ENCODE measurements at places on chromosomes 1 and 21. TPM values are rescaled to one million over a fixed set of nuclear protein-coding genes. Genes with fewer than 3 reads are reported as not detected.
A peak's percentile ranks its signal among the peaks of the same experiment; 100 is the strongest.

GRCh38 chr1:60622486-60622885 lies 459.9 kb upstream of the NFIA start:
- DNase-seq, result no peak
- H3K27me3 ChIP-seq, result no peaks in the 10 kb centered on the region
- H3K4me1 ChIP-seq, result no peaks in the 10 kb centered on the region
- no peak overlapping the region for H3K4me3 ChIP-seq
- H3K27ac ChIP-seq, result no peak overlapping the region
- H3K36me3 ChIP-seq, result no peaks in the 10 kb centered on the region

- H3K36me3 ChIP-seq, result no peaks in the 10 kb centered on the region
- DNase-seq, result peak; percentile 68
- no peak overlapping the region for H3K4me3 ChIP-seq
- peaks cover 64% of the 10 kb centered on the region for H3K4me1 ChIP-seq
- no peaks in the 10 kb centered on the region for H3K27me3 ChIP-seq
Measured at GRCh38 chr1:56374026-56374974, 205.1 kb downstream of the PLPP3 start.

DNA sequence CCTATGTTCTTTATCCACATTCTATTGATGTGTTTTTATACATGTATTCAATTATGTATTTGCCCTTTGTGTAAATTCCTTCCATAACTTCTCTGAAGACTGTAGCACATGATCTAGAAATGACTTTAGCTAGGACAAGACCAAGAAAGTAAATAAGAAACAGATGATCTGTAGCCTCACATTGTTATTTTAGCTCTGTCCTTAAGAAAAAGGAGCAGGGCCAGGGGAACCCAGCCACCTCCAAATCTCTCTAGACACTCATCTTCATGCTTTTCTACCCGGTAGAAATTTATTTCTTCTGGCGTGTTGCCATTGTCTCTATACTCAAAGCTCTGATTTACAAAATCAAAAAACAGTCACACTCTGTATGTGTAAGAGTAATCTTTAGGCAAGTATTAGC lies 27.1 kb downstream of the CDC7 start:
- no peak overlapping the region for H3K27ac ChIP-seq
- H3K4me3 ChIP-seq, result no peak overlapping the region
- H3K4me1 ChIP-seq, result no peaks in the 10 kb centered on the region
- H3K27me3 ChIP-seq, result no peaks in the 10 kb centered on the region
- H3K36me3 ChIP-seq, result no peaks in the 10 kb centered on the region

DNA sequence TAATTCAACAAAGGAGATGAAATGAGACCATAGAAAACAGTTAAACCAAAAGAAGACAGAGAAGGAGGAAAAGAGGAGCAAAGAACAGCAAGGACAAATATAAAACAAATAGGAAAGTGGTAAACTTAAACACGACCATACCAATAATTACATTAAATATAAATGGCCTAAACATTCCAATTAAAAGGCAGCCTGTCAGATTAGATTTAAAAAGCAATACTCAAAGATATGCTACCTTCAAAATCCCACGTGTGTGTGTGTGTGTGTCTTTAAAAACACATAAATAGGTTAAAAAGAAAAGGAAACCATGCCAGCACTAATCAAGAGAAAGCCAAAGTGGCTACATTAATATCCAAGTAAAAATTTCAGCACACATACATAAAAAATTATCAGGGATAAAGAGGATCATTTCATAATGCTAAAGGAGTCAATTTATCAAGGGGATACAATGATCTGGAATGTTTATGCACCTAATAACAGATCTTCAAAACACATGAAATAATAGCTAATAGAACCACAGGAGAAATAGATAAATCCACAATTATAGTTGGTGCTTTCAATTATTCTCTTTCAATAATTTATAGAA lies 355.7 kb upstream of the POU3F1 start:
- no peaks in the 10 kb centered on the region for H3K4me1 ChIP-seq
- DNase-seq, result no peak
- no peak overlapping the region for H3K27ac ChIP-seq
- no peaks in the 10 kb centered on the region for H3K27me3 ChIP-seq
- no peaks in the 10 kb centered on the region for H3K36me3 ChIP-seq

DNA sequence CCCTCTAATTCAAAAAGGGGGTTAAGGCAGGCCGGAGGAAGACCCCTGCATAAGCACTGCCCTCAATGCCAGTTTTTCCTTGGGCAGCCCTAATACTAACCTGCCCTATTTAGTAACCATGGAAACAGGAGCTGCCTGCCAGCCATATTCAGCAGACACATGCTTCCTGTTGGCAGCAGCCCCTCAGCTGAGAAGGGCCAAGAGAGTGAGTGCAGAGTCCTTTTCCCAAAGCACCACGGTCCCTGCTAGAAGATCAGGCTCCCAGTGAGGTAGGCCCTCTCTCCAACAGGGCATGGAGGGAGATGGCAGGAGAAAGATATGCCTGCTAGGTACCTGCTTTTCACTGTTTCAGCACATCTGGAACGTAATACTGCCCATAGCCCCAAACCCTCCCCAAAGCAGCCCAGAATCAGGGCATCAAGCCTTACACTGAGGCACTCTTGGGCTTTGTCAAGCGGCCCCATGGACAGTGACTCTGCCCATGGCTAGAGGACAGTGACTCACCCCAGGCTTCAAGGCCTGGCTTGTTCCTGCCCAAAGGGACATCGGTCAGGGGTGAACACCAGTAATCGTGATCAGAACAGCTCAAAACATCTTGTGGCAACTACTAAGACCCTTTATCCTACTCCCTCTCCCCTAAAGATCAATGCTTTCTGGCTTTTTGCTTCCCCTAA lies 64.5 kb downstream of the BCAR3 start:
- H3K36me3 ChIP-seq, result no peaks in the 10 kb centered on the region
- H3K27ac ChIP-seq, result peak overlapping the region; percentile 98

DNA sequence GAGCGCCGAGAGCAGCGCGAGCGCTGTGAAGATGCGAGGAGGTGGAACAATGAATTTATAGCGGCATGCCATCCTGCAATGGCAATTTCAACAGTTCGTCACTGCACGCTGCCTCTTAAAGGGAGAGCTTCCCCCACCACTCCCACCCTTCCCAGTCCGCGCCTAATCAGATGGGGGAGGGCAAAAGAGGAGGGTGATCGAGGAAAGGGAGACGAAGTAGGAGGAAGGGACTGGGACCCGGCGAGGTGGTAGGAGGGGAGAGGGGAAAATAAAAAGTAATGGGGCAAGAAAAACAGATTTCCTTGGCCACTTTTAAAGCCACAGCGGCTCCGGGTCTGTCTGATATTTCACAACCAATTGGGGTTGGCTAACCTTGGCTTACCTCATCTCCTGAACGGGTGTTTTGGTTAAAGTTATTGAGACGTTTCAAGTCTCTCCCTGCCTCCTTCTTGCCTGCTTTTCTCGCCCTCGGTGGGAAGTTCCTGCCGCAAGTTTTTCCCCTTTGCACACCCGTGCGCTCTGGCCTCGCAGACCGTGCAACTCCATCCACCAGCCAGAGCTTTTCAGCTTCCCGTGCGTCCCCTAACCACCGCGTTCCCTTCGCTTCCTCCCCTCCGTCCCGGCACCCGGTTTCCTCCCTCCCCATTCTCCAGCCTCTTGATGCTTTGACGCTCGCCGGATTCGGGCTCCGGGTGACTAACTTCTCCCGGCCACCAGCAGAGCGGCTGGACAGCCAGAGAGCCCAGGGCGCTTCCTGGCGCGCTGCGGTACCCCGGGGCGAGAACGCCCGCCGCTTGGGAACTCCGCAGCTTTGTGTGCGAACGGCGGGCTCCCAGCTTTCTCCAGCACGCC lies at the start of gene ADAMTS5:
Gene ADAMTS5, minus strand, starts transcription at position 27 of the 852 bp plus-strand sequence. CDS start 697 bp downstream, outside the sequence.
- H3K36me3 ChIP-seq, result no peaks in the 10 kb centered on the region
- no peaks in the 10 kb centered on the region for H3K4me1 ChIP-seq
- DNase-seq, result peak; percentile 80
- H3K27ac ChIP-seq, result peak within 1 kb of the TSS; percentile 59
- peak within 1 kb of the TSS; percentile 77 for H3K4me3 ChIP-seq
- no peaks in the 10 kb centered on the region for H3K27me3 ChIP-seq

OR2L2 gene
- polyA plus RNA-seq, result 0.03 TPM

DNA sequence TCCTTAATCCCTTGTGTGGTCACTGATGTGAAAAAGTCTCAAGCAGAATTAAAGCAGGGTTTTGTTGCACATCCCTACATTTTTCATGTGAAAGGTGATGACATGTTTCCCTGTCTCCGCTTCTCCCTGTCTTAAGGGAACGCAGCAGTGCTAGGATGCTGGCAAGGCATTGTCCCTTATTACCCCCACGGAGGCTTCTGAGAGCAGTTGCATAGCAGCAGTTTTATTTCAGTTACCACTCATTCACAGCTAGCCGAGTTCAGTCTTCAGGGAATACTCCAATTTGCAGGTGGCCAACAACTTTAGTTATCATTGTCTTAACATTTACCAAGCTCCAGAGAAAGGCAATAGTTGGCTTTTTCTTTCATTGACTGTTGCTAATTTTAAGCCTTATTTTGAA lies 89.1 kb downstream of the CLEC20A start:
- DNase-seq, result no peak
- no peaks in the 10 kb centered on the region for H3K4me1 ChIP-seq
- H3K36me3 ChIP-seq, result no peaks in the 10 kb centered on the region
- H3K27ac ChIP-seq, result no peak overlapping the region

- H3K27ac ChIP-seq, result no peak overlapping the region
- H3K4me1 ChIP-seq, result no peaks in the 10 kb centered on the region
- peaks cover 10% of the 10 kb centered on the region for H3K27me3 ChIP-seq
- H3K36me3 ChIP-seq, result no peaks in the 10 kb centered on the region
- DNase-seq, result no peak
- H3K4me3 ChIP-seq, result no peak overlapping the region
Measured at GRCh38 chr1:223525957-223526356, 132.7 kb downstream of the CCDC185 start.

- H3K27me3 ChIP-seq, result no peaks in the 10 kb centered on the region
- no peak overlapping the region for H3K27ac ChIP-seq
- no peaks in the 10 kb centered on the region for H3K4me1 ChIP-seq
- no peaks in the 10 kb centered on the region for H3K36me3 ChIP-seq
- no peak overlapping the region for H3K4me3 ChIP-seq
Measured at GRCh38 chr1:91153341-91153740, 131.5 kb upstream of the ZNF644 start.

DNA sequence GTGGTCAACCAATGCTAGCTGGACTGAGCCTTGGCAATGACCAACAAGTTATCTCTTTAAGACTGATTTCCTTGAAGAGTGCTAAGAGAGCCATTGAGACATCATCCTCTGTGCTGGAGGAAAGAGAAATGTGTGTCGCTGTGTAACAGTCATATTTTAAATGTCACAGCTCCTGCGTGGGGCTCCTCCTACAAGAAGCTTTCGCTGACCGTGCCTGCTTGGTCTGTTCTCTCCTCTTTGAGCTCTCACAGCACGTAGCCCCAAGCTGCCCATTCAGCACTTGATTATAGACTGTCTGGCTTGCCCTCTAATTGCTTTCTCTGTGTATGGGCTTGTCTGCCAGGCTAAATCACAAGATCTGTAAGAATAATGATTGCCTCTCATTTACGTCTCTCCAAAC lies 221.3 kb downstream of the FOXD2 start:
- no peak overlapping the region for H3K27ac ChIP-seq
- no peak for DNase-seq
- no peak overlapping the region for H3K4me3 ChIP-seq
- no peaks in the 10 kb centered on the region for H3K36me3 ChIP-seq
- H3K4me1 ChIP-seq, result no peaks in the 10 kb centered on the region

- H3K4me3 ChIP-seq, result no peak overlapping the region
- no peaks in the 10 kb centered on the region for H3K27me3 ChIP-seq
- peaks cover 11% of the 10 kb centered on the region for H3K4me1 ChIP-seq
- H3K36me3 ChIP-seq, result no peaks in the 10 kb centered on the region
Measured at GRCh38 chr1:230875370-230875769, 7.0 kb upstream of the C1orf198 start.

DNA sequence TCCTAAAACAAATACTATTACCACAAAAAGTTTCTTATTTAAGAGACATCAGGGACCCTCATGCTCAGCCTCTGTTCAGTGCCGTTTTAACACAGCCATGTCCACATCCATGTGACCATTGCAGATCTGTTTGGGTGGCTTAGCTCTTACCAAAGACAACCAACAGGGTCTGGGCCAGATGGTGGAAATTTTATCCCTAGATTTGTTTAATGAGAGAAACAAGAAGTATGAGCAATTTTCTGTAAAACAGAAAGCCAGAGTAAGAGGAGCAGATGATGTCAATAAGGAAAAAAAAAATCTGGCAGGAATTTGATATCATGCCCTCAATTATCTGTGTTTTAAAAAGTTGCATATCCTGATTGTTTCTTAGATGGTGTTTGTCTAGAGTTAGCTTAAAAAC lies 299.9 kb downstream of the TM2D1 start:
- H3K27ac ChIP-seq, result no peak overlapping the region
- no peaks in the 10 kb centered on the region for H3K36me3 ChIP-seq
- DNase-seq, result no peak
- peaks cover 17% of the 10 kb centered on the region for H3K4me1 ChIP-seq
- H3K4me3 ChIP-seq, result no peak overlapping the region

PAPPA2 gene
- 0.02 TPM for polyA plus RNA-seq

CD1E gene
- polyA plus RNA-seq, result not detected

DNA sequence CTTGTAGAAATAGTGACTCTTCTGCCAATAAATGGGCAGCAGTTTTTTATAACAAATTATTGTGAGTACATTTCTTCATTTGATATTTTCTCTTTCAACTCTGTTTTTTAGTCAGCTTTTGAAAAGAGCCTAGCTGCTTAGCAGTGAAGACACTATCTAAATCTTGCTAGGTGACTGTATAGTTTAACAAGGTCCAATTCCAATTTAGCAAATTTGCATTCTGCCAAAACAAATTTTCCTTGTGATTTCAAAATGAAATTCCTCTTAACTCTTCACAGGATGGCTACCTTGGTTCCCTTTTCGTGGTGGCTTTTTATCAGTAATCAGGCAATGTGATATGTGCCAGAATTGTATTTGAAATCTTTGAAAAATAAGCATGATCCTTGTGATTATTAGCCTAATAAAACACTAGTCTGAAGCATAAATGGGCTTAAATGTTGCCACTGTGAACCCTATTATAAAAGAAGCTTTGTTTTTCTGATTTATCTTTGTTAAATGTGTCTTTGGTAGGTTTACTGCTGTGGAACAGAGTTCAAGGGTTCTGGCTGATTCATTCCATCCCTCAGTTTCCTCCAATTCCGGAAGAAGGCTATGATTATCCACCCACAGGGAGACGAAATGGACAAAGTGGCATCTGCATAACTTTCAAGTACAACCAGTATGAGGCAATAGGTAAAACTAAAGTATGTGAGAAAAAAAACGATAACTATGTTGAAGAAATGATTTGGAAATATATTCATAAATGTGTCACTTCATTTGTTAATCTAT lies 12.2 kb downstream of the DNASE2B start:
- no peak overlapping the region for H3K4me3 ChIP-seq
- no peak for DNase-seq
- H3K27me3 ChIP-seq, result no peaks in the 10 kb centered on the region
- peaks cover 4% of the 10 kb centered on the region for H3K4me1 ChIP-seq

A3GALT2 gene
- not detected for polyA plus RNA-seq

DPT gene
- polyA plus RNA-seq, result 0.32 TPM

DNA sequence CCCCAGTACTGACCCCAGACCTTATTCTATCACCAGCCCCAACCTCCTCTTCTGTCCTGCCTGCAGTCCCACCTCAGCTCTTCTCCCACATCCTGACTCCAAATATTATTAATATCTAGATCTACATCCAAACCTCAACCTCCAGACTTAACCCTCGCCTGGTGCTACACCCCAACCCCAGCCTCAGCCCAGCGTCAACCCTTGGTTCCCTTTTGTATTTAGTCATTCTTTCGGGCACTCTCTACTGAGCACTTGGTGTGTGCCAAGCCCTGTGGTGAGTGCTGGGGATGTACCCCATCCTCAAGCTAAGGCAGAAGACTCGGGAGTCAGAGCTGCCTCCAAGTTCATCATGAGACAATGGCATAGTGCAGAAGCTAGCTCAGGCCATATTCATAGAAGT lies 1.1 kb downstream of the SHISAL2A start:
- peaks cover 8% of the 10 kb centered on the region for H3K4me1 ChIP-seq
- DNase-seq, result no peak
- peaks cover 6% of the 10 kb centered on the region for H3K27me3 ChIP-seq

APOBEC4 gene
- polyA plus RNA-seq, result not detected

OR2T2 gene
- not detected for polyA plus RNA-seq

All from SK-N-SH (cell line).